Activated T-helper 1 cell treated with Interleukin-2 at 50 U/mL for 16 hours (primary cell): ENCODE measurements at places on chromosomes 6 and 20.

- DNase-seq: no peak
These were observed 68.9 kb downstream of the MDGA1 start for GRCh38 chr6:37628611-37629320.

DNA sequence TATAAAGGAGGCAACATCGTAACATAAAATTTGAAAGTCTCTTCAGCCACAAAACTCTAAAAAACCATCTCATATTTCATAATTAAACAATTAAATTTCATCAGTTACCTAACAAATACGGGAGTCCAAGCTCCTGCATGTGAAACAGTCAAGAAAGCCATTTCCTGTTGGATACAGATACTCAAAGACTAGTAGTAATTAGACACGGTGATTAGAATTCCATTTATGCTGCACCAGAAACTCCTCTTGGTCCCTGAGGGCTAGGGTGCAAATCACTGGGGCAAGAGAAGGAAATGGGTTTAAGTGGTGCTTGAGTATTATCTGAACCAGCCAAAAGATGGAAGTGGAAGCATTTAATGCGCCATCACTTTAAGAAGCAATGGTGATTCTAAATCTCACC, 27.4 kb downstream of the TRAM2 start:
- no peak for DNase-seq

- DNase-seq: no peak
These were observed 118.3 kb downstream of the KIF13A start for GRCh38 chr6:17869010-17869752.

GRCh38 chr6:87968435-87969278, 79.0 kb upstream of the SPACA1 start:
- no peak for DNase-seq

- DNase-seq: no peak
These were observed 669.6 kb upstream of the NRSN1 start for GRCh38 chr6:23456396-23456795.

GRCh38 chr6:29908710-29909109, 33.6 kb upstream of the HLA-A start:
- no peak for DNase-seq

- DNase-seq: no peak
These were observed 164.8 kb upstream of the SGK1 start for GRCh38 chr6:134482593-134483270.

- no peak for DNase-seq
These were observed 27.0 kb downstream of the TOX2 start for GRCh38 chr20:43941476-43942200.

GRCh38 chr20:36855241-36855657, 20.7 kb upstream of the TLDC2 start:
- DNase-seq: no peak

- DNase-seq: no peak
These were observed 6.4 kb downstream of the CFB start for GRCh38 chr6:31952140-31952805.

DNA sequence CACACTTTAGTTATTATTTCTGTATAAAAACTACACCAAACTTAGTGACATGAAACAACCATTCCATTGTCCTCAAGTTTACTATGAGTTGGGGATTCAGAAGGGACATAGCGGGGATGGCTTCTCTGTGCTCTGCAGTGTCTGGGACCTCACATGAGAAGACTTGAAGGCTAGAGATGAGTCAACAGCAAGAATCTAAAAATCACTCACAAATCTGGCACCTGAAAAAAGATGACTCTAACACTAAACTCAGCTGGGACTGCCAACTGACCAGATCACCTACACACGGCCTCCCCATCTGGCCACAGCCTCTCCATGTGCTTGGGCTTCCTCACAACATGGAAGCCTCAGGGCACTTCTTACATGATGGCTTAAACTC, 63.0 kb upstream of the EYA2 start:
- DNase-seq: no peak

GRCh38 chr6:148436466-148436865, 93.8 kb downstream of the SASH1 start:
- no peak for DNase-seq

DNA sequence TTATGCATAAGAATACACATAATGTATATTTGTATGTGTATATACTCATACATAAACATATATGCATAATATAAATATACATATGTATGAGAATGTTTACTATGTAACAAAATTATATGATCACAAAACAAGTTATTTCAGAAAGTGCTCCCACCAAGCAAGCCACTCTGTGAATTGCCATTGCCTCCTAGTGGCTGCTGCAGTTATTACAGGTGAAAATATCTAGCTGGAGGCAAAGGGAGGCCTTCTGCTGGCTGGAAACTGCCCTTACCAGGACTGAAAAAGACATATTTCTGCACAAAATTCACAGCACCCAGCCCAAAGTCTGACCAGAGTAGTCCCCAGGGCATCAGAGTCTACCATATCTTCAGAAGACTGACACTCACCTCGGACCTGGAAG, 14.4 kb upstream of the ADAM33 start:
- DNase-seq: no peak
